Glutamatergic neuron (in vitro differentiated cells): ENCODE measurements at places on chromosomes 6 and 20. TPM values are rescaled to one million over a fixed set of nuclear protein-coding genes. Genes with fewer than 3 reads are reported as not detected.

TDRD6 gene
- total RNA-seq, result 0.64 TPM

CEBPB gene
- 11.3 TPM for total RNA-seq

IMPG1 gene
- 0.51 TPM for total RNA-seq

SRSF12 gene
- total RNA-seq, result 12.1 TPM

DNA sequence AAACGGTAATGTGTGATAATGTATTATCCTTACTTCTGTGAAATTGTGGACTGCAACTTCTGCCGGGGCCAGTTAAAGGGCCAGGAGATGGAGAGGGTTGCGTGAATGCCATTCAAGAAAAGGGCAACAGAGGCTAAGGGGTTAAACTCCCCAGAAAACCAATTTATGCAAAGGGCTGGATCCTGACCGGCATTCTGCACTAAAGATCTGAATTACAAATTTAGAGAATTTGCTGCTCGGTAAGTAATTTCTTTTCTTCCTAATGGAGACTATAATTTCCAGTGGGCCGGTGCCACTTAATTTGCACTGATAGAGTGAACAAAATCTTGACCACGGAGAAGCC is 130.1 kb downstream of the BCAS1 start:
- peaks cover 35% of the 10 kb centered on the region for H3K4me1 ChIP-seq
- H3K27ac ChIP-seq, result peak overlapping the region; percentile 65
- no peaks in the 10 kb centered on the region for H3K36me3 ChIP-seq
- peaks cover 2% of the 10 kb centered on the region for H3K27me3 ChIP-seq

DNA sequence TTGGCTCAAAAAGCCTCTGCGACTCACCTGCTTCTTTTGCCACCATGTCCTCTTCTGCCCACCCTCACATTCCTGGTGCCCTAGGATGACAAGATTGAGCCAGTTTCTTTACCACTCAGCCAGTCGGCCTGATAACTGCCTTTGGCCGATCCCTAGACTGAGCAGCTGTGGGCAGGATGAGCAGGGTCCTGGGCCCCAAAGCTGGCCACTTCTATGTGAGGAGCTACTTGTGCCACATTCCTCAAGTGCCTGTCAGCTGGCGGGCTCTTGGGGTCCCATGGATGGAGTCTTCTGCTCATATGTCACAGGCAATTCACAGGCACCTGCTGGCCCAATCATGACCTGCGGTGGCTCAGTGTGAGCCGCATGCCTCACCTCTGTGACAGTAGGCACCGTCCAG is 16.5 kb downstream of the DYNLRB1 start:
- peaks cover 8% of the 10 kb centered on the region for H3K27me3 ChIP-seq
- peaks cover 4% of the 10 kb centered on the region for H3K36me3 ChIP-seq
- H3K4me1 ChIP-seq, result peaks cover 12% of the 10 kb centered on the region
- no peak overlapping the region for H3K4me3 ChIP-seq
- H3K27ac ChIP-seq, result no peak overlapping the region

- H3K4me3 ChIP-seq, result no peak overlapping the region
- peaks cover 24% of the 10 kb centered on the region for H3K4me1 ChIP-seq
- no peak for DNase-seq
- no peak overlapping the region for H3K27ac ChIP-seq
These were observed 5.0 kb downstream of the FAM217B start for GRCh38 chr20:59945175-59945574.
